Activated CD4-positive, alpha-beta T cell treated with anti-CD3 and anti-CD28 coated beads for 24 hours (primary cell): ENCODE measurements at places on chromosomes 12 and 14.

GRCh38 chr12:12460935-12461922, 101.4 kb downstream of the DUSP16 start:
- DNase-seq, result peak; percentile 23

DNA sequence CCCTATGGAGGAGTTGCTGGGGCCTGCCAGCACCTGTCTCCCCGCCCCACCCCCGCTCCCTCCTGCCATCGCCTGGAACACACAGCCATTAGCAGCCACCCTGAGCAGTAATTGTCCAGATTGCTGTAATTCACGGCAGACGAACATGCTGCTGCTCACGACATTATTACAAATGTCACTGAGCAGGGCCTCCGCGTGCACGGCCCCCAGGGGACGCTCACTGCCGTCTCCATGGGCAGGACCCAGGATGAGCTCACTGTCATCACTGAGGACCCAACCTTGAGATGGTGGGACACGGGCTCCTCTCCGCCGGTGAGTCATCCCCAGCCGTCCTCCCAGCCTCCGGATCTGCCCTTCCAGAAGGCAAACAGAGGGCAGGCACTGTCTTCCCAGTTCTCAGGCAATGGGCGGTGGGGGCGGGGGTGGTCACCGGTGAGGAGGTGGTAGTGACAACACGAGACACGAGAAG, 100.4 kb downstream of the RFLNA start:
- DNase-seq, result no peak

- no peak for DNase-seq
Observed at GRCh38 chr14:74015176-74015575, 3.9 kb downstream of the ENTPD5 start.

GRCh38 chr14:94472842-94473241, 3.2 kb downstream of the SERPINA9 start:
- DNase-seq, result no peak

- no peak for DNase-seq
Observed at GRCh38 chr12:27922531-27923139, 49.9 kb downstream of the PTHLH start.

- DNase-seq, result no peak
Observed at GRCh38 chr12:108063192-108063591, 65.9 kb upstream of the WSCD2 start.

DNA sequence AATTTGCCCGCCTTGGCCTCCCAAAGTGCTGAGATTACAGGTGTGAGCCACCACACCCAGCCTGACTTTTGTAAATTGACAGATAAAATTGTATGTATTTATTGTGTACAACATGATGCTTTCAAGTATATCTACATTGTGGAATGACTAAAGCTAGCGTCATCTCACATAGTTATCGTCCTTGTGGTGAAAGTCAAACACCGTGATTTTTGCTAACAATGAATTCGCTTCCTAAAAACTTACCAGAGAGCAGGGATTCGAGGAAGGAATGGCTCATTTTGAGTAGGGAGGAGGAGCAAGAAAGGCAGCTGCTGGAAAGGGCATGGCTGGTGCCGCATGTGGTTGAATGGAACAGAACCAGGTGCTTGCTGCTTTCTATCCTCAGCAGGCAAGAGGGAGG, 85.4 kb downstream of the LGMN start:
- DNase-seq, result no peak

DNA sequence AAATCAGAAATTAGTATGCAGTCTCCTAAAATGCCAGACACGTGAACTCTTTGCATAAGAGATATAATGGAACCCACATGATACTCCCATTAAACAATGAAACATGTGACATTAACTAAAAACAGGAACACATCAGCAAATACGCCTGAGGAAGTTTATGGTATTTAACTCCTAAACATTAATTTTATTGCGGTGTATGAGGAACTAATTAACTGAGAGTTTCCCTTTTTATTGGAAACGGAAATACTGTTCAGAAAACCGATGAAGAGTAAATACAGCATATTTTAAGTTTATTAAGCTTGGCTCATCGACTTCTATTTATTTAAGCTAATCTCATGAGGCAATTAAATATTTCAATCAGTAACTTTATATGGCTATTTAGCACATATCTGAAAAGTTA, 290.3 kb downstream of the SOX5 start:
- DNase-seq, result no peak

GRCh38 chr12:6827437-6827911, 733 bp upstream of the P3H3 start:
- DNase-seq, result peak; percentile 61

DNA sequence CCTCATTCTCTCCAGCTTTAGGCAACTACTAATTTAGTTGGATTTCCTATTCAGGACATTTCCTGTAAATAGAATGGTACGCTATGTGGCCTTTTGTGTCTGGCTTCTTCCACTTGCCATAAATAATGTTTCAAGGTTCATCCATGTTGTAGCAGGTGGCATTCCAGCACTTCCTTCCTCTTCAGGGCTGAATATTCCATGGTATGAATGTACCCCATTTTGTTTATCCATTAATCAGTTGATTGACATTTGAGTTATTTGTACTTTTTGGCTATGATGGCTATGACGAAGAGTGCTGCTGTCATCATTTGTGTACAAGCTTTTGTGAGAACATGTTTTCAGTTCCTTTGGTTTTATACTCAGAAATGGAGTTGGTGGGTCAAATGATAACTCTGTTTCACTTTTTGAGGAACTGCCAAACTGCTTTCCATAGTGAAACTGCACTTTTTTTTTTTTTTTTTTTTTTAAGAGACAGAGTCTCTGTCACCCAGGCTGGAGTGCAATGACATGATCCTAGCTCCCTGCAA, 6.5 kb upstream of the CDK2AP1 start:
- DNase-seq, result no peak

DNA sequence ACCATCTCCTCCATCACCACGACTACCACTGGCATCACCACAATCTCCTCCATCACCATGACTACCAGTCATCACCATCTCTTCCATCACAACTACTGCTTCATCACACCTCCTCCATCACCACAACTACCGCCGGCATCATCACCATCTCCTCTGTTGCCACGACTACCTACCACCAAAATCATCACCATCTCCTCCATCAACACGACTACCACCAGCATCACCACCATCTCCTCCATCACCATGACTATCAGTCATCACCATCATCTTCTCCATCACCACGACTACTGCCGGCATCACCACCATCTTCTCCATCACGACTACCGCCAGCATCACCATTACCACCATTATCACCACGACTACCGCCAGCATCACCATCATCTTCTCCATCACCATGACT, 89.5 kb downstream of the RIMBP2 start:
- DNase-seq, result no peak

- no peak for DNase-seq
Observed at GRCh38 chr14:75295061-75295461, 16.4 kb downstream of the FOS start.

DNA sequence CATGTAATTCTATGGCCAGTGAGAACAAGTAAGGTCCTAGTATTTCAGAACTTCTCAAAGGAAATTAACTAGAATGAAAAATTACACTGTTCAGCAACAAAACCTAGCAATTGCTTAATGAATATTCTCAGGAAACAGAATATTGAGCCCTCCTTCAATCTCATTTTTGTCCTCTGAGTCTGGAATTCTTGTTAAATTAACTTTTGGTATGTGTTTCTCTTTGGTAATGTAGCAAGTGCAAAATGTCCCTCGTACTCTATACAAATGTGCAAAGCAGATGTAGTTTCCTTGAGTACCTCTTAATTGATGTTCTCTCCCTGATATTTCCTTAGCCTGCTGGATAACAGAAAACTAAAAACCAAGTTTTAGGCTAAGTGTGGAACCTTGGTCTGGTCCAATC, 190.8 kb upstream of the CNOT2 start:
- no peak for DNase-seq

DNA sequence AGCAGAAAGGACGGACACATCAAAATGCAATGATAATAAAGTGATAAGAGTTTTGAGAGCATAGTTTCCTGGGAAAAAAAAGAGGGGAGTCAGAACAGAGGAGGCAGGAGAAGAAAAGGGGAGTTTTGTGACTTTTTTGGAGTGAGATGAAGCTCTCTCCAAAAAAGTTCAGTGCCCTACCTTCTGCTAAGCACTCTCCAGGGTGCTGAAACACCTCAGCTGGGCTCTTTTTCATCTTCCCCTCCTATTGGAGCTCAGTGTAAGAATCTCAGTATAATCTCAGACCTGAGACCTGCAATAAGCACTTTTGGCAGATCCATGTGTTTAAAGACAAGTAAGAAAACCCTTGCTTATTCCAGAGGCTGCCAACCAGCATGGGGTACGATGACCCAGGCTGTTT, 58.9 kb upstream of the SRRM4 start:
- no peak for DNase-seq

GRCh38 chr14:24925771-24926374, 124.1 kb downstream of the STXBP6 start:
- DNase-seq, result no peak

DNA sequence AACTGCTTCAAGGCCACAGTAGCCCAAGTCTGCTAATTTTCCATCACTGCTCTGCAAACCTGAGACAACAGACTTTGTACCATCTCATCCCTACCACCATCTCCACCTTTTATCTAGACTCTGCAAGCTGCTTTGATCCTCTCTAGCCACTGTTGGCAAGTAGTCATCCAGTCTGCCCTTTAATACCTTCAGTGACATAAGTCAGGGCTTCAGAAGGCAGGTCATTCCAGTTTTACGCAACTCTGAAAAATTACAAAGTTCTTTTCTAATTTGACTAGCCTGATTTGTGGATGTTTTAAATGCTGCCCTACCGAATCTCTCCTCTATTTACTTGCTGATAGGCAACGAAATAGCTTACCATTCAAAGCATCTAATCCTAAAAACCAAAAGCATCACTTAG, 2.8 kb downstream of the FERMT2 start:
- no peak for DNase-seq

DNA sequence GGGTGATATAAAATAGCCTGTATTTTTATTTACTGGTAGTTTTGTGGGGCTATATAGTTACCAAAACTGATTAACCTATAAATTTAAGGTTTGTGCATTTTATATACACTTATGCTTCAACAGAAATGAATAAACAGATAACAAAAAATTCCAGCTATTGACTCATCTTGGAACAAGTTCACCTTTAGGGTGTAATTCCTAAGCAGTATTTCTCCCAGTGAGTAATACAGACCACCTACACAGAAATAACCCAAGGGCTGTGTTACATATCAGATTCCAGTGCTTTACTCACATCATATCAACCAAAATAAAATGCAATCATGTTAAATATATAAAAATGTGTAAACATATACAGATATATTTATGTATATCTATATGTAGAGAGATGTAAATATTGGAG, 345.6 kb downstream of the ADAMTS20 start:
- no peak for DNase-seq

GRCh38 chr12:23083267-23083666, 458.3 kb downstream of the ETNK1 start:
- DNase-seq, result no peak

DNA sequence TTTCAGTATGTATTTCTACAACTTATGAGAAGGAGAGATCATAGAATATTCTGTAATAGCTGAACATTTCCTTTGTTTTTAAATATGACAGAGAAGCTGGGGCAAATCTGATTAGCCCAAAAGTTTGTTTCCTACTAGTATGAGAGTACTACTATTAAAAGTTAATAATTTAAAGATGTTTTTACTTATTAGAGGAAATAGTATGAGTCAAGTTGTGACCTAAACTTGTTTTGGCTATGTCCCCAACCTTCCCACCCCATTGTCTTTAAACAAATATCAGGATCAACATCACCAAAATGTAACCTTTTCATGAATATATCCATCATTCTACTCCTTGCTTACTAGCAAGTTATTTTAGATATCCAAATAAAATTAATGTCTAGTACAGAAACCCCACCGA, 10.5 kb downstream of the GNPNAT1 start:
- no peak for DNase-seq

GRCh38 chr12:124088217-124088907, 115.3 kb downstream of the ZNF664 start:
- DNase-seq, result no peak

GRCh38 chr12:16076970-16077522, 165.9 kb downstream of the DERA start:
- DNase-seq, result no peak

GRCh38 chr12:53219956-53220693, 11.9 kb downstream of the RARG start:
- peak; percentile 53 for DNase-seq

DNA sequence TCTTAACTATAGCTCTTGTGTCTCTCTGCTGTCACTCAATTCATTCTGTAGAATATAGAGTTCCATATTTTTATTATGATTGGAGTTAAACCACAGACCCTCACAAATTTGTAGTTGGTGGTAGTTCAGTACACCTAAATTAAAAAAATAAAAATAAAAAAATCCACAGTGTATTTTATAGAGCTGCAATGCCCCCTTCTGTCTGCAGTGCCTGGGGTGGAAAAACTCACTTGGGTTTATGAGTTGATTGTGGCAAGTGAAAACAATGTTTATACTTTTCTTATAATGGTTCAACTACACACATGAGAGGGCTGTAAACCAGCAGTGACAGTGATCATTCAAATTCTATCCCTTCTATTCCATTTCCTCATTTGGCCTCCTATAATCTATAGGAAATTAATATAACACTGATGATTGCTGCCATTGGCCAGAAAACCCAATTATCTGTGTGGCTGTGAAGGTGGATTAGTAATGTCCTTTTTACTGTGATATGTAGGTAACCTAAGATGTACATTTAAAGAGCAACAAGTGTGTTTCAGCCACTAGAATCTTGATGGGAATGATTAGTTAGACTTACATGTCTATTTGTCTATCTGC, 166.9 kb upstream of the LRIG3 start:
- DNase-seq, result no peak

- no peak for DNase-seq
Observed at GRCh38 chr14:88613552-88614010, 50.7 kb downstream of the ZC3H14 start.

GRCh38 chr14:78595797-78596196, 425.6 kb downstream of the NRXN3 start:
- DNase-seq, result no peak

DNA sequence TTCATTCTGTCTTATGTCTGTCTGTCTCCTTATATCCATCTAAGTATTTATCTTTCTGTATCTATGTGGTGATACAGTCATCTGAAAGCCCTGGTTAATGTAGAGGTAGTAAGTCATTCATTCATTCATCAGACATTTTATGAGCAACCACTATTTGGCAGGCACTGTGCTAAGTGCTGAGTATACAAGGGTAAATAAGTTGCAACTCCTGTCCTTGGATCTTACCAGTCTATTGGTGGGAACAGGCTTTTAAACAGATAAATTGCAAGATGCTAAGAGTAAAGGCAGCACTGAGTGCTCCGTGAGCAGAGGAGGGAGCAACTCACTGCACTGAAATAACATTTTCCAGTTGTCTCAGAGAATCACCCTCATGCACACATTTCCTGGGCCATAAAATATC, 68.6 kb downstream of the TMEM30B start:
- no peak for DNase-seq

- no peak for DNase-seq
Observed at GRCh38 chr12:101040936-101041335, 169.1 kb downstream of the SLC5A8 start.

DNA sequence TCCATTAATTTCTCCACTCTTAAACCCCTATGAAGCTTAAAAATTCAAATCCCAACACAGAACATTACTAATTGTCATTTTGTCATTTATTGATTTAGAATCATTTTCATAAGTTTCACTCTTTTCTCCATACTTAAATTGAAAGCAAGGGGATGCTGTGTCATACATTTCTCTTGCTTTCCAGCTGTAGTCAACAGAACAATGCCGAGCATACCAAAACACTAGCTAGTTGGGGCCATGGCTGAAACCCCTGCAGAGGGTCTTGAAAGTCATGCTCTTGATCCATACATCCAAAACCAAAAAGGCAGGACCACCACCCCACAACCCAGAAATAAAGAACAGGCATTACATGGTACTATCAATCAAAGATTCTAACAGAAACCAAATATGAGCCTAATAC, 9.0 kb downstream of the EXOC5 start:
- no peak for DNase-seq
